GM12864 (cell line): ENCODE measurements at places on chromosomes 7 and 10.

GRCh38 chr10:13704964-13705363, 118.2 kb downstream of the PRPF18 start:
- DNase-seq, result no peak

- DNase-seq, result no peak
Observed at GRCh38 chr10:5404208-5405041, at the start of gene TUBAL3. Gene TUBAL3, minus strand, starts transcription at chr10:5404828. Its CDS starts 36 bp downstream, at chr10:5404792.

- DNase-seq, result peak; percentile 7
Observed at GRCh38 chr7:94276795-94277194, 117.9 kb upstream of the COL1A2 start.

DNA sequence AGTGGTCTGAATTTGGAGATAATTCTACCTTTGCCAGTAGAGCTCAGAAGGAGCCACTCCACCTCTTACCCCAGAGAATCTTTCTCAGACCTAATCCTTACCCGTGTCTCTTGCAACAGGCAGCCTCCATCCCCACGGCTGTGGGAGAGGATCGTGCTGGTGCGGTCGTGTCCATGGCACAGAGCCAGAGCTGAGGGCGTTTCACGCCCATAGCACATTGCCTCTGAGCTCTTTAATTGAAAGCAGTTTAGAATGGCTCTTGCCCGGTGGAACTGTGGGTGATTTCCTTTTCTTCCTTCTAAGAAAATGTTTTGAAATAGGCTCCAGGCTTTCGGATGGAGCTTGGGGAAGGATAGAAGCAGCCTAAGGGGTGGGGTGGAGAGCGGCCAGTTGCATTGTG, 41.5 kb downstream of the PRF1 start:
- no peak for DNase-seq

- DNase-seq, result no peak
Observed at GRCh38 chr7:3179456-3179855, 121.6 kb upstream of the SDK1 start.
